ENCODE measurements at places on chromosomes 1 and 21. TPM values are rescaled to one million over a fixed set of nuclear protein-coding genes. Genes with fewer than 3 reads are reported as not detected.

Gene LCE2B
- not detected for total RNA-seq

Gene OR2T35
- not detected for total RNA-seq

Gene TDRD5
- not detected for total RNA-seq

Gene ANGPTL3
- not detected for total RNA-seq

Gene TIMM17A
- 48.0 TPM for total RNA-seq

Gene TMEM81
- total RNA-seq = 3.6 TPM

Gene SH2D1B
- not detected for total RNA-seq

Gene SLC9C2
- total RNA-seq = not detected

Gene TFF2
- not detected for total RNA-seq

Gene PLEKHN1
- 0.21 TPM for total RNA-seq

Gene GBP7
- total RNA-seq = not detected

Gene PKP1
- total RNA-seq = not detected

Gene RXFP4
- not detected for total RNA-seq

GRCh38 chr1:98661544-98662355 is at the start of gene SNX7:
Gene SNX7, plus strand, starts transcription at chr1:98661721. Its CDS starts 11 bp downstream, at chr1:98661732.
- peak; percentile 95 for DNase-seq
- H3K4me3 ChIP-seq = peak within 1 kb of the TSS; percentile 96
- peak within 1 kb of the TSS; percentile 98 for H3K27ac ChIP-seq
- peaks cover 2% of the 10 kb centered on the region for H3K36me3 ChIP-seq

- peaks cover 18% of the 10 kb centered on the region for H3K4me1 ChIP-seq
- H3K36me3 ChIP-seq = peaks cover 41% of the 10 kb centered on the region
- no peak overlapping the region for H3K4me3 ChIP-seq
- H3K27me3 ChIP-seq = no peaks in the 10 kb centered on the region
- peak overlapping the region; percentile 46 for H3K27ac ChIP-seq
Observed at GRCh38 chr1:200780545-200781369, 42.1 kb downstream of the CAMSAP2 start.

- peaks cover 19% of the 10 kb centered on the region for H3K27me3 ChIP-seq
- no peaks in the 10 kb centered on the region for H3K36me3 ChIP-seq
- peak; percentile 73 for DNase-seq
- H3K4me3 ChIP-seq = no peak overlapping the region
Observed at GRCh38 chr1:229028544-229028943, 242.4 kb upstream of the RAB4A start.

- H3K4me1 ChIP-seq = peaks cover 24% of the 10 kb centered on the region
- no peak for DNase-seq
- peak overlapping the region; percentile 58 for H3K27ac ChIP-seq
- H3K36me3 ChIP-seq = no peaks in the 10 kb centered on the region
- H3K27me3 ChIP-seq = no peaks in the 10 kb centered on the region
Observed at GRCh38 chr1:190667914-190668313, 190.2 kb upstream of the BRINP3 start.

DNA sequence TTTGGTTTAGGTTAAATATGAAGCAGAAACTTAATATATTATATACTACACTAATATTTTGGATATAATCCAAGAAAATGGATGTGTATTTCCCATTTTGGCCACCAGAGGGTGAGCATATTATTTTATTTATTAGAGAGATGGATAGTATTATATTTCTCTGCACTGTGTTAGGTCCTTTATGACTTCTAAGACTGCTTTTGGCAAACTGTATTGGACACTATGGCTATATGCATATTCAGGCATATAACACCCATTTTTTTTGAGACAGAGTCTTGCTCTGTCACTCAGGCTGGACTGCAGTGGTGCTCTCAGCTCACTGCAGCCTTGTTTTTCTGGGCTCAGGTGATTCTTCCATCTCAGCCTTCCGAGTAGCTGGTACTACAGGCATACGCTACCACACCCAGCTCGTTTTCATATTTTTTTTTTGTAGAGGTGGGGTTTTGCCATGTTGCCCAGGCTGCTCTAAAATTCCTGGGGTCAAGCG is 17.8 kb upstream of the PGM1 start:
- peaks cover 3% of the 10 kb centered on the region for H3K36me3 ChIP-seq
- H3K4me3 ChIP-seq = no peak overlapping the region
- no peak for DNase-seq
- H3K27ac ChIP-seq = no peak overlapping the region

- DNase-seq = no peak
- peaks cover 49% of the 10 kb centered on the region for H3K27me3 ChIP-seq
- no peaks in the 10 kb centered on the region for H3K36me3 ChIP-seq
- peaks cover 9% of the 10 kb centered on the region for H3K4me1 ChIP-seq
- H3K4me3 ChIP-seq = peak overlapping the region; percentile 87
Observed at GRCh38 chr1:236394879-236395229, 768 bp downstream of the EDARADD start.

DNA sequence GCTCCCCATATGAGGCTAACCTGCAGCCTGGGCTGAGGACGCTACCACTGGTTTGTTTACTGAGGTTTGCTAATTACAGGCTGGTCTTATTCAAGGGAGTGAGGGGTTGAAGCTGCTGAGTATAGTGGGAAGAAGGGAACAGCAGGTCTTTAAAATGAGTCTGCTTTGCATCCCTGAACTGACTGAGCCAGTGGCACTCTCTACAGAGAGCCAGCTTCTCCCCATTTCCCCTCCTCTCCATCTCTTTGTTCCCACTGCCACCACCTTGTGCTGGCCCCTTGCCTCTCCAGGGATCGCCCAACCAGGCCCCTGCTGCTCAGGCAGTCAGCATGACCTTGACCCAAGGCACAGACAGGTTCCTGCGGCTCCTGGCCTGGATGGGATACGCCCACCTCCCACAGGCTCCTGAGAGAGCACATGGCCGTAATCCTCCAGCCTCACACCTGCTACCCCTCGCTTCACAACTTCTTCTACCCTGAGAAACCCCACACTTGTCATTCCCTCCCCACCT is 45.0 kb downstream of the IER5 start:
- no peaks in the 10 kb centered on the region for H3K27me3 ChIP-seq
- H3K4me1 ChIP-seq = peaks cover 58% of the 10 kb centered on the region
- DNase-seq = no peak
- no peak overlapping the region for H3K4me3 ChIP-seq

GRCh38 chr1:83547901-83548300 is 451.0 kb downstream of the TTLL7 start:
- no peaks in the 10 kb centered on the region for H3K27me3 ChIP-seq
- peaks cover 26% of the 10 kb centered on the region for H3K4me1 ChIP-seq
- no peak for DNase-seq
- H3K27ac ChIP-seq = no peak overlapping the region

GRCh38 chr1:114831276-114831994 is 23.2 kb upstream of the SYCP1 start:
- no peaks in the 10 kb centered on the region for H3K36me3 ChIP-seq
- H3K4me3 ChIP-seq = no peak overlapping the region
- peaks cover 11% of the 10 kb centered on the region for H3K27me3 ChIP-seq
- no peak overlapping the region for H3K27ac ChIP-seq
- no peak for DNase-seq

DNA sequence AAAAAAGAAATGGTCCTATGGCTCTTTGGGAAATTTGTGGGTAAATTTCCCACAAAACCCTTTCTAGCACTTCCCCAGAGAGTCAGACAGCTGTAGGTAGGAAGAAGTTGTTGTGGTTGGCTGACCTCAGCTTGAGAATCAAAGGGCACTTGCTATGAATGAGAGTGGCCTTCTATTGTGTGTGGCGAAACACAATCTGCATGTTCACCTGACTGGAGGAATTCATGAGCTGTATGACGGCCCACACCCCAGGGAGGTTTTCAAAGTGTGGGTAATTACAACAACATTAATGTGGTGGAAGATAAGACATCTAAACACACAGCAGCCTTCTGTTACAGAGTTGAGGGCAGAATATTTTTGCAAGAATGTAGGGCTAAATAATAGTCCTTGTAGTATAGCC is 38.8 kb downstream of the NGF start:
- no peak for DNase-seq
- peaks cover 60% of the 10 kb centered on the region for H3K4me1 ChIP-seq
- H3K27ac ChIP-seq = peak overlapping the region; percentile 80
- no peak overlapping the region for H3K4me3 ChIP-seq
- H3K36me3 ChIP-seq = peaks cover 7% of the 10 kb centered on the region

DNA sequence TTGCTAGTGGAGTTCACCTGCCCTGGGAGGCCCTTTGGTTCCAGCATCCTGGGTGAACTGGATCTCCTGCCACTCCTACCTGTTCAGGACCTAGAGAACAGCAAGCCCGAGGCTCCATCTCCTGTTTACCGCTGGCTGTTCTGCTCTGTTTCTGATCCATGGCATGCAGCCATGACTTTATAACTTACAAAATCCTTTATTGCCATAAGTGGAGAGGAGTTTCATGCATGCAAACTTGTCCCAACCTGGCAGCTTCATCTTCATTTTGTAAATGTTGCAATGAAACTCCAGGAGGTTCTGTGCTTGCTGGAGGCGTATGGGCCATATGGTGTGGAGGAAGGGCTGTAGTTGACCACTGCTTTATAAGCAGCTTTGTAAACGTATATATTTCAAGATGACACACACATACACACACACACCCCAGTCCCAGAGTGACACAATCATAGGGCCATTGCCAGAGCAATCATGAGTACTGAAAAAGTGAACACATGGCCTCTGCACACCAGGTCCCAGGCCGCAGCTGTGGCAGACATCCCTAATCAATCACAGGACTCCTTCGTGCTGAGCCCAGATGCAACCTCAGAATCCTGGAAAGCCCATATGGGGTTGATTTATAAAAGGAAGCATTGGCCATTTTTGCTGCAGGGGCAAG is 69.0 kb downstream of the UBIAD1 start:
- no peaks in the 10 kb centered on the region for H3K36me3 ChIP-seq
- H3K4me1 ChIP-seq = no peaks in the 10 kb centered on the region
- no peak overlapping the region for H3K27ac ChIP-seq
- peaks cover 56% of the 10 kb centered on the region for H3K27me3 ChIP-seq
- H3K4me3 ChIP-seq = no peak overlapping the region

GRCh38 chr1:94873520-94874351 is 53.2 kb downstream of the CNN3 start:
- no peak overlapping the region for H3K27ac ChIP-seq
- peaks cover 16% of the 10 kb centered on the region for H3K4me1 ChIP-seq
- DNase-seq = no peak
- no peak overlapping the region for H3K4me3 ChIP-seq

- no peaks in the 10 kb centered on the region for H3K36me3 ChIP-seq
- H3K4me3 ChIP-seq = no peak overlapping the region
- H3K27ac ChIP-seq = no peak overlapping the region
- no peak for DNase-seq
- no peaks in the 10 kb centered on the region for H3K4me1 ChIP-seq
- H3K27me3 ChIP-seq = no peaks in the 10 kb centered on the region
Observed at GRCh38 chr1:1975535-1975934, 28.1 kb downstream of the CFAP74 start.

- DNase-seq = no peak
- H3K36me3 ChIP-seq = no peaks in the 10 kb centered on the region
- no peak overlapping the region for H3K4me3 ChIP-seq
- H3K4me1 ChIP-seq = peaks cover 3% of the 10 kb centered on the region
- H3K27me3 ChIP-seq = no peaks in the 10 kb centered on the region
- no peak overlapping the region for H3K27ac ChIP-seq
Observed at GRCh38 chr1:244801246-244801645, 34.2 kb upstream of the COX20 start.

GRCh38 chr1:164635803-164636731 is 77.1 kb downstream of the PBX1 start:
- no peak for DNase-seq
- peaks cover 8% of the 10 kb centered on the region for H3K4me1 ChIP-seq
- no peak overlapping the region for H3K27ac ChIP-seq
- H3K36me3 ChIP-seq = no peaks in the 10 kb centered on the region
- no peaks in the 10 kb centered on the region for H3K27me3 ChIP-seq

DNA sequence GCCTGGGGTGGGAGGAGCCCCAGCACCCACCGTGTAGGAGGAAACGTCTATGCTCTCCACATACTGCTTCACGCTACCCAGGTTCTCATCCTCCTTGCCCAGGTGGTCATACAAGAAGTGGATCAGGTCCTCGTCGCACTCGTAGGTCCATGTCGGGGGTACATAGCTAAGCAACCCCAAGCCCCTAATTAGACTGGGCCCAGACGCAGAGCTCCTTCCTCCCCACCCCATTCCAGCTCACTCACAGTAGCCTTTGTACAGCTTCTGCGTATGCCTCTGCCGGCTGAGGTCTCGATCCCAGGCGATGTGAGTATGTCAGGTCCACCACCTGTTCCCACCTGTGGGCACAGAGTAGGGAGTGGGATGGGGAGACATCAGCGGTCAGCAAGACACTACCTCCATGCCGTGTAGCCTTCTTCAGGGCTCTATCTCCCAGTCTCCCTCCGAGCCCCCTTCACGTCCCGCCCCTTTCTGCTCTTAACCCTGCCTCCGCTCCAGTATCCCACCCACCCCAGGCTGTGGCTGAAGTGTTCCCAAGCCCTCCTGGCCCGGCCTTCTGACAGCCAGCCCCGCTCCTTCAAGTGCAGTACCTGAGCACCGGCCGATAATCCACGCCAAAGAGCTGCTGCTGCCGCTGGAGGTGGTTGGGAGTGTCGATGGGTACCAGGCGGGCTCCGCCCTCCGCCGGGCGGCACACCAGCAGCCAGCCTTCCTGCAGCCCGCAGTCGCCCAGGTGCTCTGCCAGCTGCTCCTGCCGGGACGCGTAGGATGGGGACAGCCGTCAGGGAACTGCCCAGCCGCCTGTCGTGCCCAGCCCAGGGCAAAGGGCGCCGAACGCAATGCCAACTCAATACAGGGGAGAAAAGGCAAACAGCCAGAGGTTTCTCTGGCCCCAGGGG is 919 bp downstream of the HECTD3 start:
- no peaks in the 10 kb centered on the region for H3K27me3 ChIP-seq
- peak overlapping the region; percentile 50 for H3K27ac ChIP-seq
- H3K4me1 ChIP-seq = peaks cover 38% of the 10 kb centered on the region
- H3K4me3 ChIP-seq = peak overlapping the region; percentile 88
- peak; percentile 77 for DNase-seq
- H3K36me3 ChIP-seq = peaks cover 32% of the 10 kb centered on the region

- H3K36me3 ChIP-seq = peaks cover 28% of the 10 kb centered on the region
- peak overlapping the region; percentile 7 for H3K27ac ChIP-seq
- H3K27me3 ChIP-seq = no peaks in the 10 kb centered on the region
- DNase-seq = no peak
Observed at GRCh38 chr1:54221113-54221834, 21.3 kb downstream of the MRPL37 start.

GRCh38 chr1:183375381-183375780 is 42.8 kb downstream of the NMNAT2 start:
- H3K4me3 ChIP-seq = no peak overlapping the region
- DNase-seq = no peak
- H3K4me1 ChIP-seq = peaks cover 21% of the 10 kb centered on the region

- H3K4me1 ChIP-seq = no peaks in the 10 kb centered on the region
- H3K27ac ChIP-seq = no peak overlapping the region
- H3K36me3 ChIP-seq = no peaks in the 10 kb centered on the region
- DNase-seq = no peak
- no peak overlapping the region for H3K4me3 ChIP-seq
- no peaks in the 10 kb centered on the region for H3K27me3 ChIP-seq
Observed at GRCh38 chr1:221284028-221284427, 404.8 kb downstream of the HLX start.

GRCh38 chr21:33884376-33885171 is 31.0 kb downstream of the ATP5PO start:
- H3K27me3 ChIP-seq = no peaks in the 10 kb centered on the region
- H3K36me3 ChIP-seq = no peaks in the 10 kb centered on the region
- H3K4me1 ChIP-seq = peaks cover 41% of the 10 kb centered on the region

Data from osteocyte (in vitro differentiated cells).